ENCODE measurements at places on chromosomes 7 and 10.
A peak's percentile ranks its signal among the peaks of the same experiment; 100 is the strongest.

DNA sequence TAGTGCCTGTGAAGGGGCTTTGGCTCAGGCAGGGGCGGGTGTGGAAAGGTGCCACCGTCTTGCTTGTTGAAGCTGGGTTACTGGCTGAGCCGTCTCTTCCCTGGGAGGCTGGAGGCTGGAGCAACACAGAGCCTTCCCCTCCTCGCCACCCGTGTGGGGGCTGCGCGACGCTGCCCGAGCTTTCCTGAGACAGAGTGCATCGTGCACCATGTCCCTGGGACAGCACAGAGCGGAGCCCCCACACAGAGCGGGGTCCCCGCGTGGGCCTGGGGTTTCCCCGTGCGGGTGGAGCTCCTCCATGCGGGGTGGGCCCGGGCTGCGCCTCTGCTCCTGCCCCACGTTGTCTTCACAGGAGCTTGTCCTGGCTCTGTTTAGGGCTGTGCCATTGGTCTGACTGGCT is 69.9 kb downstream of the INPP5A start:
- DNase-seq = no peak

- no peak for DNase-seq
Measured at GRCh38 chr7:128681794-128682537, 9.9 kb downstream of the GARIN1A start.

DNA sequence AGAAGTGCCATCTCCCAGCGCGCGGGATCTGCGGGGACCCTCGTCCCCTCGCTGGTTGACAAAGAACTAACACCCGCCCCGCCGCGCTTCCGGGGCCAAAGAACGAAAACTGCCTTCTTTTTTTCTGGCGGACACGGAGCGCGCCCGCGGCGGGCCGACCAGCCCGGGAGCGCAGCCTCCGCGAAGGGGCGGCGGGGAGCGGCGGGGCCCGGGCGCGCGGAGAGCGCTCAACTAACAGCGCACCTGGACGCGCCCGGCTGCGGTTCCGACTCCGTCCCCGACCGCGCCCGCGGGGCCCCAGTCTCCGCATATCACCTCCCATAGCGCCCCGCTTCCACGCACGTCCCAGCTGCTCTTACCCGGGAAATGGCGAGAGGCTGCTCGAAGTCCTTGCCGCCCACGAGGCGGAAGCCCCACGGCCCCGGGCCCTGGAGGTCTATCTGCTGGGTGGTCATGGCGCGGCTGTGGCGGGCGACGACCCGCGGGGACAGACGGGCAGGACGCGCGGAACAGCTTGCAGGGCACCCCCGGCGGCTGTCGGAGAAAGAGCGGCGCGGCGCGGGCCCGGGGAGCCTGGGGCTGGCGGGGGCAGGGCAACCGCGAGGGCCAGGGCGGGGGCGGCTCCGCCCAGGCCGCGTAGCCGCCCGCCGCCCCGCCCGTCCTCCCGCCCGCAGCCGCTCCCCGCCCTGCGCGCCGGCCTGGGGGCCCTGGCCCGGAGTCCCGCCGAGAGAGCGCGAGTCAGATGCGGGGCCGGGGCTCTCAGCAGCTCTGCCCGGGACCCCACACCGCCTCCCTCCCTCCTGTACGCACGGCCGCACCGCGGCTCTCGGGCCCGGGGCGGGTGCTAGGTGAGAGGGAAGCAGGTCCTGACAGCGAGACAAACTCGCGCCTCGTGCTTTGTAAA is at the start of gene PDLIM1:
Gene PDLIM1, minus strand, starts transcription at position 543 of the 904 bp plus-strand sequence. Its CDS starts 88 bp downstream, at position 455.
- no peak for DNase-seq

DNA sequence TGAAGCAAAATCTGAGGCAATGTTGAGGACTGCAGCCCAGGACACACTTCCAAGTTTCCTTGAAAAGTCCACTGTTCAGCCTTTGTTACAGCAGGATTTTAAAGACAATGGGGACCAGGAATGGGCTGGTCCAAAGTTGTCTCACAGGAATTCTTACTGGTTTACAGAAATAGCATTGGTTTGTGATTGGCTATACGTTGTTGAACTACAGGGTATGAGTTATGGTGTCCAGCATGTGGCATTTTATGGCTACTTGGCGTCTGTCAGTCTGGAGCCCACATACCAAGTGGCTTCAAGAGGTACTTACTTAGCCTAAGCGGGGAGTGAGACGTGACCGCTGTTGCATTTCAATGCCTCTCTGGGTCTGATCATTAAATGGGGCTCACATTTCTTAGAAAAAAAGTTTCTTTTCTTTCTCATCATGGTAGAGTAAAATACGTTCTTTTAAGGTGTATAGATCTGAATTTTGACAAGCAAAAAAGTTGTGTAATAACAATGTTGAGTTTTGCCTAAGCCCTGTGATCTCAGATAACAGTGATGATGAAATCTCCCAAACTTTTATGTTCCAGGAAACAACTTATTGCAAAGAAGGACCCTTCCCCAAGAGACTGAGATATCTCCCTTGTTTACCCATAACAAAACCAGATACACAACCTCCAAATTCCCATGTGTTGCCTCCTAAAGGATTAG is 100.0 kb upstream of the TRIM24 start:
- DNase-seq = no peak

GRCh38 chr7:20578257-20578771 is 37.2 kb upstream of the ABCB5 start:
- DNase-seq = no peak

DNA sequence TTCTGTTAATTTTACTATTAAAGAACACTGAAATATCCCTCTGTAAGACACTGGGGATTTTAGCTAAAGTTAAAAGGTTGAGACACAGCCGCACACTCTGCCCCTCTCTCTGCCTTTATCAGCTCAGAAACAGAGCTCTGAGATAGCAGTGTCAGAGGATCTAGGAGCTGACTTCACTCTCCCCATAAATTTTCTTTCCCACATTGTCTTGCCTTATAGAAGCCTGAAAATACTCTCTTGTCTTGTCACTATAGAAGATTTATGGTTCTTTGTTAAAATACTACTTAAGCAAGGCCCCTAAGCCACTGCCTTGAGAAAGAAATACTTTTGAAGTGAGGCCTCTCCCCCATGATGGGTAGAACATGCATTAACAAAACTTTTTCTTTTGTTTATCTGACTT is 105.7 kb upstream of the C10orf90 start:
- no peak for DNase-seq

GRCh38 chr10:49600046-49600445 is 10.1 kb upstream of the SLC18A3 start:
- no peak for DNase-seq

DNA sequence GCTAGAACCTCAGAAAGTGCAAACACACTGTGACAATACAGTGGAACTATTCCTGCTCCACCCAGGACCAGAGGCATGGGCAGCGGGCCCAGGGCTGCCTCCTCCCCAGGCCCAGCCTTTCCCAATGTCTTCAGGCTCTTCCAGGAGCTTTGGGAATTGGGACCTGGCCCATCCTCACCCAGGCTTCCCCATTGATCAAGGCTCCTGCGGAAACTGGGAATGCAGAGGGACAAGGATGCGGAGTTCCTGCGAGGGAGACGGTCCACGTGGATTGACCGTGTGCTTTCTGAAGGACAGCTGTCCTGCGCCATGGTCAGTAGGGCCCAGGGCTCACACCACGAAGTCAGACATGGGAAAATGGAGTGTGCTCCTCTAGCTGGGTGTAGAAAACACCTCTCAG is 56.6 kb downstream of the CSGALNACT2 start:
- DNase-seq = no peak

DNA sequence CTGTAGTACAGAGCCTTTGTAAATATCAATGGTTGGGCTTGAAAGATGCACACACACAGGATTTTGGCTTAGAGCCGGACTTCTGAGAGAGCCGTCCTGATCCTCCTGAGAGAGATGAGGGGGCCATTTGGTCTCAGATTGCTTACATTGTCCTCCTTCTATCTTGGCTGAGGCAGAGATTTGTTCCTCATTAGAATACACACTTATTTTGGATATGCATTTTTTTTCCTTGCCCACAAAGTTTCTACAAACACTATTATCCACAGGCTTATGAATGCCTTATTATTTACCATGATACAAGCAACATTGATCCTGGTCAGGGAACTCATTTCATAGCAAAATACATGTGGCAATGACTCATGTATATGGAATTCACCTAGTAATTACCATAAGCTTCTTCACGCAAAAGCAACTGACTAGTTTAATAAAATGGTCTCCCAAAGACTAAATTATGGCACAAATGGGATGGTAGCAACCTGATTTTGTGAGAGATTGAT is 175.3 kb downstream of the MDFIC start:
- DNase-seq = no peak

GRCh38 chr10:60536529-60537114 is 146.9 kb upstream of the ANK3 start:
- no peak for DNase-seq

DNA sequence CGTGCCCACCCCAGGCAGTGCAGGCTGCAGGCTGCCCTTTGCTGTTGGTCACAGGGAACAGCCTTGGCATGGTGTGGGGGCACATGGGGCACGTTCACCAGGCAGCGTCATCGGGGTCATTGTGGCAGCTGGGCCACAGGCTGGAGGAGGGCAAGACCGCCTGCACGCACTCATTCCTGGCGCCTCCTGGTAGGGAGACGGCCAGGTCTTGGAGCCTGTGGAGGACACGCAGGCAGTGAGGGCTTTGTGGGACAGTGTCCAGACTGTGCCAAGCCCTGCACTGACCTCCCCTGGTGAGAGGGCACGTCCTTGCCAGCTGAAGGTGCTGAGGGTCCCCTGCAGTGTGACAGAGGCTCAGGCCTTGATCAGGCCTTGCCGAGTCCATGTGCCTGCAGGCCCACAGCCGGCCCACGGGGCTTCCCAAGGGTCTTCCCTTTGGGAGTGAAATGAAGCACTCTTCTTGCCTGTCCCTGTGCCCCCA is 76.4 kb downstream of the NKX6-2 start:
- no peak for DNase-seq

- DNase-seq = no peak
Measured at GRCh38 chr7:74350751-74351150, 61.5 kb downstream of the CLIP2 start.

DNA sequence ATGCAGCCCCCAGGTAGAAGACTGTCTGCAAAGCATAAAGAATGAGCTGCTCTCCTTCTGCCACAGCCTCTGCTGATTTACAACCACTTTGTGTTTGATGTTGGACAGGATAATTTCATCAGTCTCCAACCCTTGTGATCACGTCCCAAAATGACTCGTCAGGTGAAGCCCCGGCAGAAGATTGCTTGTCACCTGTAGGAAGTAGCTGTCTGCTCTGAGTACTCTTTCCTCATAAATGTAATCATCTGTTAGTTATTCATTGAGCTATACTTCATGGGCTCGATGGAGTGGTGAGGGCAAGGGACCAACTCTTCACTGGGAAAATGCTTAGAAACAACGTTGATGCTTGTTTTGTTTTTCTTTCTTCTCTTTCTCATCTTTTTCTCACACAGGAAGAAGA is 290.9 kb upstream of the SP8 start:
- DNase-seq = no peak

DNA sequence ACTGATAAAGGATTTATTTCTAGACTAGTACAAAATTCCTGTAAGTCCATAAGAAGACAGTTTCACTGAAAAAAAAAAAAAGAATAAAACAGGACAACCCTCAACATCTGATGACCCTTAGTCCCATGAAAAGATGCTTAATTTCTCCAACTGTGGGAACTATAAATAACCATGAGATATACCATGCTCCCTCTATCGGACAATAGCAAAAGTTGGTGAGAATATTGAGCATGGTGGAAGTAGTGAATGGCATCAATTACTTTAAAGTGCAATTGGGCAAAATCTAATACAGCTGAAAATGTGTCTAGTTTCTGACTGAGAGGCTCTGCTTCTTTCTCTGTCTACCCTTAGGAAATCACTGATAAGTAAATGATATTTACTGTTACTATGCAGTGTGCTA is 348.8 kb downstream of the SUGCT start:
- no peak for DNase-seq

- no peak for DNase-seq
Measured at GRCh38 chr7:38327637-38328036, 54.2 kb upstream of the TARP start.

GRCh38 chr7:11760372-11760771 is 71.6 kb downstream of the THSD7A start:
- no peak for DNase-seq

GRCh38 chr7:80772347-80772993 is 134.0 kb downstream of the CD36 start:
- DNase-seq = no peak

DNA sequence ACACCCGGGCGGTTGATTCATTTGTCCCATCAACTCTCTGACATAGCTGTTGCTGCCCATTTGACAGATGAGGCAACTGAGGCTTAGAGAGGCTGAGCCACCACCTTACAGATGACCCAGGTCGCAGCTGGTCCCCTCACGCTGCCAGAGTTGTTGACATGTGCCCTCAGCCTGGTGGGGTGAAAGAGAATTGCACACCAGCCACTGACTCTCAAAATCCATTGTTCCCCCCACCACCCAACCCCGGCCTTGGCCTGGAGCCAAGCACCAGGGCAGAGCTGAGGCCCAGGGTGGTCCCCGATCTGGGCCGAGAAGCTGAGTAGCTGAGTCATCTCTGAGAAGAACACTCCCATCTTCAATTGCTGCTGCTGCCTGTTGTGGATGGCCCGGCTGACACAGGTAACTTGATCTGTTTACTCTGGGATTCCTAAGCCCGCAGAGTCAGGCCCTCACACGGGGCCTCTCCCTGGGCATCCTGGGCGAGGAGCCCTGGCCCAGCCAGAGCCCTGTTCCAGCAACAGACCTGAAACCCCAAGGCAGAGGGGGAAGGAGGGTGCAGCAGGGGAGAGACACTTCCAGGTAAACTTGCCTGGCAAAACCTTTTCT is 27.5 kb downstream of the PVRIG start:
- DNase-seq = no peak

GRCh38 chr10:28628184-28628893 is 49.0 kb upstream of the BAMBI start:
- DNase-seq = peak; percentile 20

DNA sequence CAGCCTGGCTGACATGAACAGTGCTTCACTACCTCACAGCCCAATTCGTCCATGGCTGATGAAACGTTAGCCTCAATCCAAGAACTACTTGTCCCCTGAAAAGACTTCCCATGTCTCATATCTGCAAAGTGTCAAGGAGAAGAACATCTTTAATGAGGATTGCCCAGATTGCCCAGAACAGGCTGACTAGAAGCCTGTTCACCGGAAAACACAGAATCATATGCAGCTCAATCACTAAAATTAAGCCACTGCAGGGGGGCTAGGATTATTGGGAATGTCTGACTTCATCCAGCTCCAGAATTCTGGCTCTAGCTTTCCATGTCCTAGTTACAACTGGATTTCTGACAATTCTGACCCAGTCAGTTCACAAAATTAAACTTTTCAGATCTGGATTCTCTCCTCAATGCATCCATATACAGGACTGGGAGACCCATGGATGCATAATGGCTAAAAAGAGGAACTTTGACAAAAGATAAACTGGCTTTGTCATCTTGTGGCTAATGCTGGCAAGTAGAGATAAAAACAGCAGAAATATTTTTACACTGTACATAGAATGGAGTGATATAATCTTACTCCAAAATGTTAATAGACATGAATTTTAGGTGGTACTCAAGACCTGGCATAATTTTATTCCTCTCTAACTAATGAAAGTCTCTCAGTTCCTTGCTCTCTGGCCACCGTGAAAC is 467.0 kb upstream of the POT1 start:
- no peak for DNase-seq
